ENCODE measurements at places on chromosomes 11 and 22.

DNA sequence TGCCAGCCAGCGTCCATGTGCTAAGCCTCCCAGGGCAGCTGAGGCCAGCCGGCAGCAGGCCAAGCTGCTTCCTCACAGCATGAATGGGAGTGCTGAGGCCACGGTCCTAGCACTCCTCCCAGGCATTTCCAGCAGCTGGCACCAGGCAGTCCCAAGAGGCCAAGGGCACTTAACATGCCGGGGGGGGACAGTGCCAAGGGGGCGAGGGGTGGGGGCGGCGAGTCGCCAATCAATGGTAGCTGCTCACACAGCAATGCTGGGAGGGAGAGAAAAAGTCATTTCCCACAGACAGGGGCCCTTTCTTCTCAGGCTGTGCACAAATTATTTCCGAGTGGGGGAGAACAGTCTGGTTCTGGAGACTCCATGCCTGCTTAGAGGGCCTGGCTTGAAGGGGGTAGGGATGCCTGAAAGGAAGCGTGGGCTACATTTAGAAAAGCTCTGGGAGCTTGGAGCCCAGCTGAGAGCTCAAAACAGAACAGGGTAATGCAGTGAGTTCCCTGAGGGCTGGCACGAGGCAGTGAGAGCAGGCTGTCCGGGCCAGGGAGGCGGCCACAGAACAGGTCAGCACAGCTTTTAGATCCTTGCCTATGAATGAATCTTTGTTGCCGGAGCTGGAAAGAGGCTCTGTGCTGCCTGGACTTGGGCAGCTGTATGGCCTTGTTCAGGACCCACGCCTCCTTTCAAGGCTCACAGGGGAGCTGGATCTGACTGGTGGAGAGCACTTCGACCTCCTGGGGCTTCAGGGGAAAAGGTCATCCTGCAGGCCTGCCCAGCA lies 14.4 kb upstream of the TBC1D10A start:
- DNase-seq, result no peak

- DNase-seq, result no peak
Measured at GRCh38 chr22:46969961-46970360, 207.5 kb downstream of the TBC1D22A start.

DNA sequence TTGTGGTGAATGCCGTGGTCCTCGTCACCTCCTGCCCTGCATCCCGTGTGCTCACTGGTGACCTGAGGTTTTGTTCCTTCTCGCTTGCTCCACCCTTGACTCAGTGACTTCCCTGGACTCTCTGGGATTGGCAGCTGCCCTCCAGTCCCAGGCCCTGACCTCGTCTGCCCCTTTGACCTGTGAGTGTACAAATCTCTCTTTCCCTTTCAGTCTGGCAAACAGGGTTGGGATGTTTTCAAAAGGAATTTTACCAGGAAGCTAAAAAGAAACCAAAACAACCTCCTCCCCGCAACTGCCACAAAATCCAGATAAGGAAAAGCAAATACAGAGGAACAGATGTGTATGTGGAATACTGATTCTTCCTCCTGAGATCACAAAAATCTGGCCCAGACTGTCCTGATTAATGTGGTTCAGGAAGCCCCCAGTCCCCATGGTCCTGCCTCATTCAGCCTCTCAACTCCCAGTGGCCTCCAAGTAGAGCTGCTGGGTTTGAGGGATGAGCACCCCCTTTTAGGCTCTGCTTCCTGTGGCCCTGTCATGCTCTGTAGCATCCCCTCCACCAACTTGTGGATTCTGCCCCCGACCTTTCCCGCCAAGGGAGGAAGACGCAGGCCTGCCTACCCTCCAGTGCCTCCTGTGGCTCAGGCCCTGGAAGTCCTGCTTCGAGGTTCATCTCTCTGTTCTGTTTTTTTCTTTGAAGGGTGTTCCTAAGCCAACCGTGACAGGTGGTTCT lies 15.2 kb downstream of the ROBO4 start:
- DNase-seq, result no peak

GRCh38 chr22:20156611-20157429 lies 6.0 kb upstream of the CCDC188 start:
- peak; percentile 79 for DNase-seq

DNA sequence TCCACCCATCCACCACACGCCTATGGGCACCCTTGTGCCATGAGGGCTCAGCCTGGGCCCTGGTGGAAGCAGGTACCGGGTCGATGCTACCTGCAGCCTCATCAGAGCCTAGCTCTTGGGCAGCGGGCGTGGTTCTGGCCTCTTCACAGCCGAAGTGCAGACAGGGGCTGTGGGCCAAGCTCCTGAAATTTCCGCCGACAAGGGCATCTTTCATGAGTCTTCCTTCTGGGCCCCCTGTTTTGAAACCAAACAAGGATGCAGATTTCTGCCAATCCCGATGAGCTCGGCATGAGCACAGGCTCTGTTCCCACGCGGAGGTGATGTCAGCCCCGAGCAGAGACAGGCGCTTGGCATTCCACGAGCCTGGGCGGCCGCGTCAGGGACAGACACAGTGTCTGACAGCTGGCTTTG lies 22.6 kb upstream of the MGAT3 start:
- no peak for DNase-seq

DNA sequence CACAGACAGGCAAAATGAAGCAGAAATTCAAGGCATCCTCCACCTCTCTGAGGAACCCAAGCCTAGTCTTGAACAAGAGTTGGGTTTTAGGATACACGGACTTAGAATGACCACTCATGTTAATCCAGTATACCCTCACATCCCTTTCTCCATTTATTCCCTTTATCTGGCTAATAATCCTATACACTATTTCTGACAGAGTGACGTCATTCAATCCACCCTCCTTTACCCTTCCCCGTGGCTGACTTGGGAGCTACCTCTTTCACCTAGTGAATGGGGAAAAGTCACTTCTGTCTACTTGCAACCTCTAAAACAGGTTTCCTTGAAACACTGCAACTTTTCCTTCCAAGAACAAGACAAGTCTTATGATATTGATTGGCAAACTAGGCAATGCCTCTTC lies 52.8 kb upstream of the PARVA start:
- no peak for DNase-seq

GRCh38 chr11:61110255-61111049 lies 8.2 kb downstream of the CD5 start:
- no peak for DNase-seq

GRCh38 chr22:35961480-35962295 lies 66.9 kb downstream of the RBFOX2 start:
- DNase-seq, result no peak

DNA sequence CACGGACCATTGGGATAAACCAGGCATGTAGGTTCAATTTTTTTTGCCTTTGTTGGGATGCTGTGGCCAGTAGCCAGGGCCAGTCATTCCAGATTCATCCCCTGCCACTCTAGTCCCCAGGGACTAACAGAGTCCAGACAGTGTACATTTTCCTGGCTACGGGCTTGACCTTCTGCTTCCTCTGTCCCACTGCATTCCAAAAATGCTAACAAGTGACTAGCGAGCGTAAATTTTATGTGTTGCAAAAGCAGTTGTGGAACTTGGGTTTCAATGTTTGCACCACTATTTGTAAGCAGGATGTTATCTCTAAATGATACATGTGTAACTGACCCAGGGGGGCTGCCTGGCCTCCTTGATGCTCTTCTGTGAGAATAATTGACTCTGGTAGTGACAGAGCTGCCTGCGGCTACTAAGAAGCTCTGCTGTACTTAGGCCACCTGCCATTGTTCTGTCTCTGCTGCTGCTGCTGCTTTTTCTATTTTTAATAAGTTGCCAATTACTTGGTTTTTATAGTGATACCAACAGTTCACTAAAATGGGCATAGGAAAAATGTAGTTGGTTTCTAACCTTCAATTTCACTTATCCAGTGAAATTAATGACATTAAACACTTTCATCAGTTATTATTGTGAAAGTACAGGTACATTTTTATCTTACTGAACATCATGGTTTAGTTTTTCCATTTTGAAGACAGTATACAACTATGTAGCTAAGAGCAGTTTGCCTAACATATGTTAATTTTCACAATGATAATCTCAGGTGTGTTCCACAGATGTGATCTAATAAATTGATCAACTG lies 26.8 kb downstream of the TNRC6B start:
- no peak for DNase-seq

DNA sequence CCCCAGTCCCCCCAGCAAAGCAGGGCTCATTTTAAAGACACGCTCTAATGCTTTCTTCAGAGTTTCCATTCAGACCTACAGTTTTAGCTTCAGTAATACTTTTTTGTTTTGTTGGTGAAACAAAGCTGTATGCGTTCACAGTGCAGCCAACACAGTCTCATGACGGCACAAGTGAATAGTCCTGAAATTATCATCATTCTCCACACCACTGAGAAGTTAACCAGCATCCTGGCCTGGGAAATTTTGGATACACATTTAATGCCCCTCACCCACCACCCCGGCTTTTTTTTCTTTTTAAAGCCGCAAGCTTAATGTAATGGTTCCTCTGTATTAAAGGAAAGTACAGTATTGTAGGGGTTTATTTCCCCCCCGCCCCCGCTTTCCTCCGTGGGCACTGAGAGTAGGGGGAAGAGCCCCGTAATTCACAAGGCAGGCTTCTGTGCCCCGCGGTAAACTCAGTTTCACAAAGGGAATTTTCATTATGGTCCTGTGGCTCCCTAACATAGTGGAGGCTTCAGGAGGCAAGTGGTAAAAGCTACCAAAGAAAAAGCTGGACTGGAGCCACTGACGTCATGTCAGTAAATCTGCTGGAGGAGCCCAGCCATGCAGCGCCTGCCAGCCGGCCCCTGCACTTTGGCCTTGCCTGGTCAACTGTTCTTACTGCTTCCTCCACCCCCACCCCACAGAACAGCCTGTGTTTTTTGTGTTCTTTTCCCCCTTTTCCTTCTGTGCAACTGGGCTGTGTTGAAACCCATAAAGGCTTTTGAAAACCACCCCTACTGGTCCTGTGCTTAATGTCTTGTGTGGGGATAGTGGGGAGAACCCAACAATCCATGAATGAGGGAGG lies 18.2 kb downstream of the TEAD1 start:
- DNase-seq, result no peak

- no peak for DNase-seq
Measured at GRCh38 chr11:133999355-133999754, 42.6 kb upstream of the IGSF9B start.

DNA sequence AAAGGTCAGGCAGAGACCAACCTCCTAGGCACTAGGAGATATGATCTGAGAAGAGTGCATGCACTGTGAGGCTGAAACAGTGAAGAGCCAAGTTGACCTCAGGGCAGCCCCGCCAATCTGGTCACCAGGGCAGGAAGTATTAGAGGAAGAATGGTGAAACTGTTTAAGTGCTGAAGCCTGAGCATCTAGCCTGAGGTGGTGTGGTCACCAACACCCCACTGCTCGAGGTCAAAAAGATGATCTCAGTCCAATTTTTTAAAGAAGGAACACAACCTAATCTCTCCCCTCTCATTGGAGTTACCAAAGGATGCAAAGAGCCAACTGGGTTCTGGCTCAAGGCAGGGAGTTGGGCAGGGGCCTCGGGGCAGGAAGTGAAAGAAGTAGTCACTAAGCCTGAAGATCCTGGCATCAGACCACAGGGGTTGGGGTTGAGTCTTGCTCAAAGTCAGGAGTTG lies 4.0 kb downstream of the APBB1 start:
- DNase-seq, result no peak

DNA sequence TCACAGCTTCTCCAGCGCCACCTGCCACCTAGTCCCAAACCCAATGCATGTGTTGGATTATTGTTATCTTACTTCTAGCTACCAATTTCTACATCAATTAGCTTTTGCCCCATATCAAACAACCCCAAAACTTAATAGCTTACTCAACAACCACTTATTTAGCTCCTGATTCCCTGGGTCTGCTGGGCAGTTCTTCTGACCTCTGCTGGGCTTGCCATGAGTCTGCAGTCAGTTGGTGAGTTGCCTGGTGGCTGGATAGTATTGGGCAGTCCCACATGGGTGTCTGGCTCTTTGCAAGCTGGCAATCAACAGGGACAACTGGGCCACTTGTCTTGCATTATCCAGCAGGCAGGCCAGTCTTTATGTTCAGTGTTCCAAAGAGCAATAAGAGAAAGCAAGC lies 13.6 kb upstream of the MS4A15 start:
- no peak for DNase-seq

GRCh38 chr22:38068641-38069371 lies 11.6 kb downstream of the PICK1 start:
- DNase-seq, result no peak

Data from activated T-helper 9 cell treated with anti-CD3 and anti-CD28 coated beads, Interleukin-2, amount 50 U/mL, for 16 hours (primary cell).